ENCODE measurements at places on chromosomes 7 and 10.

GRCh38 chr10:17216901-17217395, 11.1 kb upstream of the VIM start:
- DNase-seq, result no peak

DNA sequence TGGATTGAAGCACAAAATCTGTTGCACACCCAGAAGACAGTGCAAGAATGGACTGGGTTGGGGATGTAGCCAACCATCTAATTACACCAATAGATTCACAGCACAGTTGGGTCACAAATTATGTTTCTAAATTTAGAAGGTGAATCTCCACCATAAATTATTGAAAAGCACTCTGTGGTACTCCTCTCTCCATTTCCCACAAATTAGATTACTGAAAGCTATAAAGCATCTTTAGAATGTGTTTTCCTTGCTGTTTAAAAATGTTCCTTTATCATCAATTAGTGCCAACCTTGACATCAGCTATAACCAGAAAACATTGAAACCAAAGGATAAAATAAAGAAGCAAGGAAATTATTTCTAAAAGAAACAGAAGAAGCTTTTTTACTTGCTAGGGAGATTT, 39.9 kb upstream of the HDAC9 start:
- no peak for DNase-seq

GRCh38 chr10:110163841-110164240, 43.6 kb upstream of the MXI1 start:
- DNase-seq, result no peak

DNA sequence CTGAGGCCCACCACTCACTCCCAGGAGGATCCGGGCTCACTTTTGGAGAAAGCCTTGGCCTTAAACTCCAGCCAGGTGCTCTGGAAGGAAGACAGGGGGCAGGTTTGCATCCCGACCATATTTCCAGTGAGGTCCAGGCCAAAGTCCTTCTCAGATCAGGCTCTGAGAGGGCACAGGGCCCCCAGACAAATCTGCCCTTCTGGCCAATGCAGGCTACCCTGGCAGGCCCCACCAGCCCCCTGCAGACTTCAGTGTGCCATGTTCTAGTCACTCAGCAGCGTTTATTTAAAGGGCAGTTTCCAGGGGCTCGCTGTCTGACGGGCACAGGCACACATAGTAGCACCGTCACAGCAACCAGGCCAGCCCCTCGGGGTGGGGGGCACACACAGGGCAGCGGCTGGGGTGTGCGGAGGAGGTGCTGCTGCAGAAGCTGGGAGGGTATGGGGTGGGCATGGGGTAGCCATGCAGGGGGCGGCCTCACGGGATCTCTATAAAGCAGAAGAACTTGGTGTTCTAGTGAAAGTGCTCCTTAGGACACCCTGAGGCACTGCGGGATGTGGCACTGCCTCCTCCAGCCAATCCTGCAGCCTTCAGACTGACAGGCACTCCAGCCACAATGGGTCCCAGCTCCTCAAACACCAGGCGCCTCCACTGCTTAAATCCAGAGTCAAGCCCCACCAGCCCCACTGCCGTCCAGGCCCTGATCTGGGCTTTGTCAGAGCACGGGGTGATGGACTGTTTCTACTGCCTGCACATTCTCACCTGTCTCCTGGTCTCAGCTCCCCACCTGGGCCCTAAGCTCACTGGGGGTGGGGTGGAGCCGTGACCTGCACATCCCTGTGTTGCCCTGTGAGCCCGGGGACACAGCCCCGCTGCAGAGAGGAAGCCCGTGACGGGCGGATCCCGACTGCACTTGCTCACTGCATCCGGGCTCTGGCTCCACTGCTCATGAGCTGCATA, 9.6 kb upstream of the PYROXD2 start:
- DNase-seq, result no peak

DNA sequence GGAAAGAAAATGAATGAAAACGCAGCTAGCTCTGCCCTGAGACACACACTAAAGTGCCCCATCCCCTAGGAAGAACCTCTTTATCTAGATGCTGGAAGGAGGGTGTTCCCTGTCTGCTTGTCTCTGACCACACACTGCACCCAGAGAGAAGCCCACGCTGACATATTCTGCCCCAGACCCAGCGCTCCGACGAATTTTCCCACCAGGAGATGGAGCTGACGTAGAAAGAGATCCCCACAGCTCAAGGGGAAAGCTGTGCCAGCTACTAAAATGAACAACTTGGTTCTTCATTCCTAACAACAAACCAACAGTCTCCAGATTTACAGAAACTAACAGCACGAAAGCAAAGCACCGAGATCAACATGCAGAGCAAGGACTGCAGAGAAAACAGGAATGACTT, 73.3 kb downstream of the KIAA1549 start:
- no peak for DNase-seq

DNA sequence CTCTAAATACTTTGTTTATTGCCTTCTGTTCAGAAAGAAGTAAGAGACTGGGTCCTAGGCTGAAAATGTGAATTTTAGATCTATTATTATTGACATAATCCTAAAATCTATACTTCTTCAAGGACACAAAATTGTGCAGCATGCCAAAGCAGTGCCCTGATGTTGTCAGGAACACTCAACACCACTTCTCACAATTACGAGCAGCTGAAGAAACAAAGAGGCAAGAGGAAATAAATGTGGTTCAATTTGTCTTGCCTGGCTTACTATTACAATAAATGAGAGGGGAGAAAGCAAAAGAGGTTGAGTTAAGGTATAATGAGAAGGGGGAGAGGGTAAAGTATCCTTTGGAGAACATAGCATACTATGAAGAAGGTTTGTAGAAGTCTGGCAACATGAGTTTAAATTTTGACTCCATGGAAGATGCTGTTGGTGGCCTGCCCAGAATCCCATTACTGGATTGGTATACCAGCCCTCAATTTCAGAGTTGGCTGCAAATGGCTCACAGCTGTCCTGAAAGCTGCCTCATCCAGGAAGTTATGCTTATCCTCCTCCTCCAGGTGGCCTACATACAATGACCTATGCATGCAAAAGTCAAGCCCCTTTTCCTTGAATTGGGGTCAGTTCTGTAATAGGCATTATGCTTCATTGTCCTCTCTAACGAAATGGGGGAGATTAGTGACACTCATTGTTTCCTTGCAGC, 274.6 kb upstream of the SMIM30 start:
- no peak for DNase-seq

GRCh38 chr7:85010306-85010705, 176.6 kb downstream of the SEMA3D start:
- DNase-seq, result no peak

DNA sequence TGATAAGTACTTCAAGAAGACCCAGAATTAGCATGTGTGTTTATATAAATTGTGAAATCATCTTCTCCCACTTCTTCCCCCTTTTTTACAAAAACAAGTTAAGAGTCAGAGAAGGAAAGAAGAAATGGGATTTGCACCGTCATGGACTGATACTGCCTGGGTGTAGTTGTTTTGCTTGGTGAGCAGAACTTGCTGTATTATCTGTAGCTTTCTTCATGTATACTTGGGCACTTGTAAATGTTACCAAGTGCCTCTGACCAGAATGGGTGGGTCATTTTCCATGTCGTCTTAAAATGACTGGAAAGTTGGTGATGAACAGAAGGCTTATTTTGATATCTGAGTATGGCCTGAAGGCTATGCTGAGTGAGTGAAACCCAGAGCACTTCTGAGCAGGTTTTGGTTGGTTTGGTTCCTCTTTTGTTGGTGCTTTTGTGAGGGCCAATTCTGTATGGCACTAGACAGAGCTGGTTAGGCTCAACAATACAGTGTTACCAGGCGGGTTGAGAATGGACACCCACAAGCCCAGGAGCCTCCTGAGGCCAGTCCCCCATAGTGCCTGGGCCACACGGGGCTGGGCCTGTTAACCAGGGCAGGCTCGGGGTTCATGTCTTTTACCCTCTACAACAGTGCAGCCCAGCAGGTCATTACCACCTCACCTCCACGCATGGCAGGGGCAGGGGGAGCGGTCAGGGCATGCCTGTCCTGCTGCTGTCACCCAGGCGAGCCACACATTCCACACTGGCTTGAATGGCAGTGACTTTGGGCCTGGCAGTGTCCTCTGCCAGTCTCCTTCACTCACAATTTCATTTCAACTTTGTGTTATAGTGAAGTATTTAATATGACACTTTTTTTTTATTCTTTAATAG, 115.1 kb downstream of the CCNY start:
- peak; percentile 4 for DNase-seq

GRCh38 chr10:18211862-18212261, 71.6 kb downstream of the CACNB2 start:
- no peak for DNase-seq

GRCh38 chr10:79438021-79438698, 7.3 kb downstream of the ZCCHC24 start:
- DNase-seq, result no peak

Measured in SIG-M5 (cell line).